ENCODE measurements at places on chromosomes 7 and 10. TPM values are rescaled to one million over a fixed set of nuclear protein-coding genes. Genes with fewer than 3 reads are reported as not detected.

Gene RARRES2
- 1.4 TPM for polyA plus RNA-seq

Gene CNNM2
- polyA plus RNA-seq, result 4.7 TPM

Gene HTRA1
- polyA plus RNA-seq, result 94.9 TPM

Gene IGFBP1
- not detected for polyA plus RNA-seq

Gene ARHGAP22
- polyA plus RNA-seq, result 30.2 TPM

Gene COX19
- 7.3 TPM for polyA plus RNA-seq

Gene SCIN
- 0.05 TPM for polyA plus RNA-seq

Gene NXPH1
- not detected for polyA plus RNA-seq

Gene PODXL
- polyA plus RNA-seq, result 3.8 TPM

Gene BET1
- polyA plus RNA-seq, result 33.2 TPM

Gene FZD8
- polyA plus RNA-seq, result 4.8 TPM

Gene ARHGAP21
- 44.9 TPM for polyA plus RNA-seq

Gene VPS37D
- polyA plus RNA-seq, result 3.1 TPM

All from IMR-90 (cell line).